Stimulated activated CD4-positive, alpha-beta T cell treated with anti-CD3 and anti-CD28 coated beads, Interleukin-2, amount 100 ng/mL, for 48 hours (primary cell): ENCODE measurements at places on chromosomes 7 and 10.

GRCh38 chr10:58609532-58610150, 97.0 kb downstream of the BICC1 start:
- DNase-seq, result no peak

GRCh38 chr7:100604976-100605911, 3.1 kb downstream of the PCOLCE start:
- no peak for DNase-seq

DNA sequence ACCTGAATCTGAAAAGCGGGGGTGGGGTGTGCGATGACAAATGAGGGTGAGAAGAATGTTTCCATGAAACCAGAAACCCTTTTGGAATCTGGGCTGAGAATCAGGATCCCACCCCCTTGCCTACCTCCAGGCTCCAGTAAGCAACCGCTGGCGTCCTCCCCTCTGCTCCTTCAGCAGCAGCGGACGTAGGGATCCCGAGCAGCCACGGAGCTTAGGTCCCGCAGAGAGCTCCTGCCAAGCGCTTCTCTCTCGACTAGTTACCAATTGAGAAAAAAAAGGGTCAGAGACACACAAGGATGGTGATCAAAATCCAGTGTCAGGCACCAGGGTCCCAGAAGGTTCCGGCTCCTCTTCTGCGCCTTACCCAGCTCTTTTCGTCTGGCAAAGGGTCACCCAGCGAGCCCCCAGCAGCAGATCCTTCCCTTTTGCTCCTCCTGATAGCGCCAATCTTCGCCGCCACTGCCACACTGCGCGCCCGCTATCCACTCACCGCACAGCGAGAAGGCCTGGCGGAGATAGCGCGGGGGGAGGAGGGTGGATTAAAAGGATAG, 733.5 kb downstream of the ZWINT start:
- DNase-seq, result no peak

DNA sequence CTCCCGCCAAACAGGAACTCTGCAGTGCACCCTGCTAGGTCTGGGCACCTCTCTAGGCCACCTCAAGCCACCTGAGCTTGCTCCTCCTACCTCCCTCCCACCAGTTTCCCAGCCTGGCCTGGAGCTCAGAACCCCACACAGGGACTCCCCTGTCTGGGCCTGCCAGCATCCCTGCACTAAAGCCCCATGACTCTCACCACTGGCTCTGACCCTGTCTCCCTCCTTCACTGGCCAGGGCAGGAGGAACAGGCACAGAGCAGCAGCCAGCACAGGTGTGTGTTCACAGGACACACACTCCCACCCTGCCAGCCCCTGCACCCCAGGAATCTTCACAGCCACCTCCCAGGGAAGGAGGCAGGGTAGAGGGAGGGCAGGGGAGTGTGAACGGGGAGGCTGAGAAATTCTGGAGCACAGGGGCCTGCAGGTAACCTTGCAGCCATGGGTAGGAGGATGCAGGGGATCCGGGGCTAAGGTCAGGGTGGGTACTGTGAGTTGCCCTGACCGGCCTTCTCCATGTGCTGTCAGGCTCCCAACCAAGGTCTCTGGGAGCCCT, 13.9 kb upstream of the ANTXRL start:
- no peak for DNase-seq

- no peak for DNase-seq
Observed at GRCh38 chr10:15658069-15658702, 61.5 kb downstream of the ITGA8 start.

- DNase-seq, result no peak
Observed at GRCh38 chr10:117591043-117591442, 48.5 kb downstream of the EMX2 start.

DNA sequence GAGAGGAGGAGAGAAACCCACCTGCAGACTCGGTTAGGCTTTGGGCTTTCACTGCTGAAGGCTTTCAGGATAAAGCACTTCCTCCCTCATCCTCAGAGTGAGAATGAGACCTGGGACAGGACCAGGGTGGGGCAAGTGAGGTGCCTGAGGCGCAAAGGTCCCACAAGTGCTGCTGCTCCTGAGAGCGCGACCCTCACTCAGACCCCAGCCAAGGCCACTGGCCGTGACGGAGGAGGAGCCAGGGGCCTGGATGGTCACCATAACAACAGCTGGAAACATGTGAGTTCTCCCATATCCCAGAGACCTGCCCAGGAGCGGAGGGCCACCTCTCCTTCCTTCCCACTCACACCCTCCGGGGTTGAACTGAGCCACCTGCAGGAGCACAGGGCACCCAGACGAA, 46.9 kb upstream of the MKRN1 start:
- no peak for DNase-seq

DNA sequence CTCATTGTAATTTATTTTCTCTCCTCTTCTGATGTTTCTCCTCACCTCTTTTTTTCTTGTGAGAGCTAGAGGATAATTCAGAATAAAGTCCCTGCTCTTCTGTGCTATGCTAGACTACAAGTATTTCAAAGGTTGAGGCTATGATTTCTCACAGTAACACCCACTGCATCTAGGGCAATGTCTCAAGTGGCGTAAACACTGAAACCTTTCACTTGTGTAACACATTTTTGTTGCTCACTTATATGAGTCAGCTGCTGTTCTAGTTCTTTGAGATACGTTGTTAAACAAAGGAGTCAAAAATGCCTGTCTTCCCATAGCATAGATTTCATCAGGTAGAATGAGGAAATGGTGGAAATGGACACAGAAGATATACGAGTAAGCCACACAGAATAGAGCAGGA, 305.1 kb upstream of the PITRM1 start:
- no peak for DNase-seq

DNA sequence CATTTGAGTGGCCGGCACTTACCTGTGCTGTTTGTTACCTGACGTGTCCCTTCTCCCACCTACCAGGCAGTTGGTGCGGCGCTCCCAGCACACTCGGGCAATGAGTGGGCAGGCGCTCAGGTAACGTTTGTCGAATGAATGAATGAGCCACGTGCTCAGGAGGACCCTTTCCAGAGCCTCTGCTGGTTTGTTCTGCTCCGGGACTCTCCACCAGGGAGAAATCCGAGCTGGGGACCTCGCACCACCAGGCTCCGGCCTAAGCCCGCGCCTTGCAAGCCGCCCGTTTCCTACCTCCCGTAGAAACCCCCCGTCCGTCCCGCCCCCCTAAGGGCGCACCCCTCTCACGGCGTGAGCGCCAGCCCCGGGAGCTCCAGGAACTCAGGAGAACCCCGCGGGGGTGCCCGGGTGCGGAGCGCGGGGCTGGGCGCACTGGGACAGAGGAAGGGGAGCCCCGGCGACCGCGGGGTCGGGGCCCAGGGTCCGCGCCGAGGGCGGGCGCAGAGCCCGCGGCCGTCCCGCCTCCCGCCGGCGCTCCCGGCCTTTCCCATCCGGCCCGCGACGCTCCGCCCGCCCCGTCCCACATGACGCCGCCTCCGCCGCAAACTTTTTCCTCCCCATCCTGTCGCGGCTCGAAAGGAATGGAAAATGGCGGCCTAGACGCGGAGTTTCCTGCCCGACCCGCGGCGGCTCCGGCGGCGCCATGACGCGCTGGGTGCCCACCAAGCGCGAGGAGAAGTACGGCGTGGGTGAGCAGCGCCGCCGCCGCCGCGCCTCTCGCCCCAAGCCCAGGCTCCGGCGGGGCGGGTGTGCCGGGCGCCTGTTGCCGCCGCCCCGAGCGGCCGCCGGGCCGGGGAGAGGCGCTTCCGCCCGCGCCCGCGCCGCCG, at the start of gene DOCK1:
DOCK1 (plus strand) TSS at position 611 of the 884 bp plus-strand sequence; CDS start at position 701, 90 bp downstream.
- DNase-seq, result no peak

DNA sequence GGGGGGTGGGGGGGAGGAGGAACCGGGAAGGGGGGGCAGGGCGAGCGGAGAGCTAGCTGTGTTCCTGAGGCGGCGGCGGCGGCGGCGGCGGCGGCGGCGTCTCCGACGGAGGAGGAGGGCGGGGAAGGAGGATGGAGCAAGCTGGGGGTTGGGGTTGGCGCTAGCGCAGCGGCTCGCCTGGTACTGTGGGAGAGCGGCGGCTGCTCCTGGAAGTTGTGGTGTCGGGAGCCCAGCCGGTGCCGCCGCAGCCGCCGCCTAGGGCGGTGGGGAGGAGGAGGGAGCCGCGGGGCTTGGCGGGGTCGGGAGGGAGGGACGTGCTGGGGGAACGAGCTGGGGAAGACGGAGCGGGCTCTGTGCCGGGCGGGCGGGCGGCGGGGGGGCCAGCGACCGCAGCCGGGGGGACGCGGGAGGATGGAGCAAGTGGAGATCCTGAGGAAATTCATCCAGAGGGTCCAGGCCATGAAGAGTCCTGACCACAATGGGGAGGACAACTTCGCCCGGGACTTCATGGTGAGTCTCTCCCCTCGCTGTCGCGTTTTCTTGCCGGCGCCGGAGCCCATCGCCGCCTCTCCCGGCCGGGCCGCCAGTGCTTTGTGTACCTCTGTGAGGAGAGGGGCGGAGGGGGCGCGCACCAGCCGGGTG, at the start of gene PTPN12:
PTPN12 (plus strand) TSS at position 160 of the 642 bp plus-strand sequence; CDS start at position 412, 252 bp downstream.
- peak; percentile 41 for DNase-seq

- no peak for DNase-seq
Observed at GRCh38 chr10:114940735-114941134, 2.7 kb downstream of the TRUB1 start.

- DNase-seq, result no peak
Observed at GRCh38 chr10:129779126-129780111, 184.7 kb downstream of the EBF3 start.
